ENCODE measurements at places on chromosomes 1 and 21.

- DNase-seq = no peak
Observed at GRCh38 chr1:234968451-234968850, 160.2 kb downstream of the TOMM20 start.

DNA sequence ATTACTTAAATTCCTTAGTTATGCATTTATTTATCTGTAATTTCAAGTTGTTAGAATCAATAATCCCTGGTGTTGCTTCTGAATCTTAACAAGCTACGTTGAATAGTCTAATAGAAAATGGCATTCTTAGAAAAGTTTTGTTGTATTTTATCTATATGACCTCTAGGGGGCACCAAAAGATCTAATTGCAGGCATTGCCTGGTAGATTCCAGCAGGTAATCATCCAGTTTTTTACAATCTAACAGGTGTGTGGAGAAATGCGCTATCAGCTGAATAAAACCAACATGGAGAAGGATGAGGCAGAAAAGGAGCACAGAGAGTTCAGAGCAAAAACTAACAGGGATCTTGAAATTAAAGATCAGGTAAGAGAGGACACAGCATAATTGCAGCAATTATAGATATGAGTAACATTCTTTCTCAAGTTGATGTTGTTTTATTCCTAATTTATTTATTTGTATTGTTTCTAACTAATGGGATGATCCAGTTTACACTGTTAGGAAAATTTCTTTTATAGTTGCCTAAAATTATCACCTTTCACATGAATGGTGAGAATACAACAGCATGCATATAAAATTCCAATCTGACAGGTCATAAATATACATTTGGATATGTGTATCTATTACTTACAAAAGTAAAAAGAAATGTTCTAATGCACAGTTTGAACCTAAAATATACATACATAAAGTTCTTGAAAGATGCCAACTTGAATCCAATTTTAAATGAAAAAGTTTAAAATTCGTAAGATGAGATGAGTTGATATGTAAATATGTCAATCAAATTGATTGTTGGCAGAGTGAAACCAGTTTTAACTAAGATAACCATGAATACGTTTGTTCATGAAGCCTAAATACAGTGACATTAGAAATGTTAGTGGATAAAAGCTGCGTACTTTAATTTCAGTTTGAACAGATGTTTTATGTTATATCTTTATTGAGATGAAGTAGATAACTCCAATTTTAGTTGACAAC is 88.4 kb downstream of the SDCCAG8 start:
- DNase-seq = no peak

- no peak for DNase-seq
Observed at GRCh38 chr1:11499601-11500331, 20.8 kb downstream of the DISP3 start.

DNA sequence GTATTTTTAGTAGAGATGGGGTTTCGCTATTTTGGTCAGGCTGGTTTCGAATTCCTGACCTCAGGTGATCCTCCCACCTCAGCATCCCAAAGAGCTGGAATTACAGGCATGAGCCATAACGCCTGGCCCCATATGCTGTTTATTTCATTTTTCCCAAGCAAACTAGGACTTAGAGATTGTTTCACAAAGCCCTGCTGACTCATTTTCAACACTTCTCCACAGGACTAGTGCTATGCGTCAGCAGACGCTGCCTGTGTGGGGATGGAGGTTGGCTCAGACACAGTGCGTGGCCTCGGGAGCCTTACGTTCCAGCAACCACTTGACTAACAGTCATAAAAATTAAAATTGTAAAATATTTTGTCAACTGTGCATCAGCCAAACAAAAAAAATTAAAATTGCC is 22.7 kb downstream of the PKNOX1 start:
- DNase-seq = no peak

GRCh38 chr1:154661110-154661509 is 53.1 kb upstream of the ADAR start:
- no peak for DNase-seq

GRCh38 chr1:205351984-205352713 is 4.6 kb downstream of the KLHDC8A start:
- no peak for DNase-seq

DNA sequence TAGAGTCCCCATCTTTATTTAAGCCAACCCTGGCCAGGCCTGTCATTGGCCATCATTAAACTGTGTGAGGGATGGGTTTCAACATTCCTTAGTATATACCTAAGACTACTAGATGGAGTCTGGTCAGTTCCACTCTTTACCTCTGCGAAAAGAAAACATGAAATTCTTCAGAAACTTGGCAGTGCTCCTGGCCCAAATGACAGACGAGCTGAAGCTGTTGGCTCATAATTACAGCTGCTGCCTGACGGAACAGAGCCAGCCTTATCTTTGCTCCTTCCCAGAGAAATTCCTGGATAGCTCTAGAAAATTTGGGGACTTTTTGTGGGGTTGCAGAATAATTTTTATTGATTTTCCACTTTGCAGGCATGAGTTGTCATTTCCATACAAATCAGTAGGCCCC is 30.4 kb downstream of the NPHS2 start:
- no peak for DNase-seq

DNA sequence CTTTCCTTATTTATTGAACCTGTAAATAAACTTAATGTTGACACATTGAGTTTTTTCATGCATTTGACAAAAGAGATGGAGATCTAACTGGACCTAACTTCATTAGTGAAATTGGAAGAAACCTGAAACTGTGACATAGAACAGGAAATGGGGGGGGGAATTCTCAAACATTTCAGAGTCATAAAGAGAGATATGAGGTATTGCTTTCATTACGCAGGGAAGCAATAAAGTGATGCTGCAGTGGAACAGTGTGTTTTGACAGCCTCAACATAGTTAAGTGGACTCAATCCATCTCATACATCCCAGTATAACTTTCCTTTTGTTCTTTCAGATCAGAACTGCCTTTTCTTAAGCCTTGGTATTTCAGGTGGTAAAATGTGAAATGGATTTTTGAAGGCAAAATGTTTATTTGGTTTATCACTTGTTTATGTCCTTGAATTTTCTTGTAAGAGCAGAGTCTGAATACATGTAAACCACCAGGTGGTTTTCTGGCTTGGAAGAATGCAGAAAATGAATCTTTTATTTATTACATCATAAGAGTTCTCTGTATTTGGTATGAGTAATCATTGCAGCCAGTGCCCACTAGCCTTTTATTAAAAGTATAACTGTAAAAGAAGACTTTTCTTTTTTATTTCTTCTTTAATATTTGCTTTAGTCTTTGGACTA is 132.5 kb downstream of the ZNF326 start:
- no peak for DNase-seq

DNA sequence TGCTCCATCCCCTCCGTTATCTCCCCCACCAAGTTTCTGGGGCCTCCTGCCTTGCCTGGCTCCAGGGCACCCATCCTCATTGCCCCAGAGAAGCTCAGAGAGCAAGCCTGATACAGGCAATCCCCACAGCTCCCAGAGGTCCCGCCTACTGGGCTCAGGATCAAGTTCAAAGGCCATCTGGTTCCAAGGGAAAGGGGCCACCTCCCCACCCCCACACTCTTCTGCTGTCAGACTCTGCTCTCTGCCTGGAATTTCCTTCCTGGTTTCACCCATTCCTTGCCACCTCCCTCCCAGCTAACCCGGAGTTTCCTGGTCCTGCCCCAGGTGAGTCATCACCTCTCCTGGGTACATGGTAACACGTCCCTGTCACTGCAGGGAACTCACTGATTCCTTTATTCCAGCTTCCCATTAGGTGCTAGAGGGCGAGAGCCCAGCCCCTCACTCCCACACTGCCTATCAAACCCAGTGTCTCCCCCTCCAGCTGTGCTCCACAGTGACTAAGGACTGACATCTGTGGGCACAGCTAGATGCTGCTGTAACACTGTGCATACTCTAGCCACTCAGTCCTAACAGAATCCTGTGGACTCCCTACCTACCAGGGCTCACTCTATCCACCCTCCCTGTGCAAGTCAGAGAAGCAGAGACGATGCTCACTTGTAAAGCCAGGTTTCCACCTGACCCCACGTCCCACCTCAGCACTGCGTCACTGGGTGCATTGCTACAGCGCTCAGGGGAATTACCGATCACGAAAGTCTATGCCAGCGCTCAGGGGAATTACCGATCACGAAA is 21.8 kb downstream of the RSPH1 start:
- DNase-seq = no peak

GRCh38 chr1:18001725-18002124 is 105.9 kb upstream of the IGSF21 start:
- DNase-seq = no peak

DNA sequence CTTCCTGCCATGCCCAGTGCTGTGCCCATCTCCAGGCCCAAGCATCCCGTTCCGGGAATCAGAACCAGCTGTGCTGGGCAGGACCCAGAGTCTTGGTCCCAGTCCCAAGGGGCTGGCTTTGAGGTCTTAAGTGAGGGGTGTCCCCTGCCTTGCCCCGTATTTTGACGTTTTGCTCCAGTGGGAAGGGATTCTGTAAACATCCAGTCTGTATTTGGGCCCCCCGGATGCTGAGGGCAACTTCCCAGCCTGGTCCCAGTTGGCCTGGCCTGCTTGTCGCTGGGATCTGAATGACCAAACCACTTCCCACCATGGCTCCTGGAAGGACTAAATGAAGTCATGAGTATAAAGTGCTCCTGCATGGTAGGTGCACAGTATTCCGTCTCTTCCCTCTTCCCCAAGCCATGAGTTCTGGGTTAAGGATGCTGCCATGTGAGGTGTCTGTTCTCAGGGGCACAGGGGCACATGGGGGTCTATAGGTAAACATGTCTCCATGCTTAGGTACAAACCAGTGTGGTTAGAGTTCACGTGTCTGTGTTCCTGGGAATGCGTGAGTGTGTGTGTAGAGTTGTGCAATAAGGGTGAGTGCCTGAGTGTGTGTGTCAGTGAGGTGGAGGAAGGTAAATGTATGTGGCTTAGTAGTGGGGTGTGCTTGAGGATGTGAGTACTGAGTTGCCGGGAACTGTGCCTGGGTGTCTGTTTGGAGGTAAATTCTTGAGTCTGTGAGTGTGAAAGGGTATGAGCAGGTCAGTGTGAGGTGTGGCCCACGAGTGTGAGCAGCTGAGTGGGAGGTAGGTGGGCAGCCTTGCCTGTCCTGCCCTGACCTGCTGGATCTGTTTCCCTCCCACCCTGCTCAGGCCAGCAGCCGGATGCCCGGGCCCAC is 1.5 kb downstream of the B4GALT2 start:
- DNase-seq = no peak

GRCh38 chr1:228376651-228377631 is 29.7 kb downstream of the TRIM11 start:
- no peak for DNase-seq

DNA sequence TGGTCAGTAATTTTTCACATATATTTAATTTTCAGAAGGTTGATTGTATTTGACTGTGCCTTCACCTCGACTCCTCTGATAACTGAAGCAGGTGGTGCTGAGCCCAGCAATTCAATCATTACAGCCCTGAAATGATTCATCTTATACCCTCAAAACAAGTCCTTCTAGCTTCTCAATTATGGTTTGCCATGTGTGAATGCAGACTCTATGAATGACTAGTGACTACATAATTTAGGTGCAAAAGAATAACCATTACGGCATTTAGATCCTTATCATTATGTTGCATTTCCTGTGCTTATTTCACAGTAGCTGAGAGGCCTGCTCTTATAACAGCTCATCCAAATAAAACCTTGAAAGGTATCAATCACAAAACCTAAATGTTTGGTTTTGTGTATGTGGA is 54.0 kb upstream of the COL11A1 start:
- no peak for DNase-seq

DNA sequence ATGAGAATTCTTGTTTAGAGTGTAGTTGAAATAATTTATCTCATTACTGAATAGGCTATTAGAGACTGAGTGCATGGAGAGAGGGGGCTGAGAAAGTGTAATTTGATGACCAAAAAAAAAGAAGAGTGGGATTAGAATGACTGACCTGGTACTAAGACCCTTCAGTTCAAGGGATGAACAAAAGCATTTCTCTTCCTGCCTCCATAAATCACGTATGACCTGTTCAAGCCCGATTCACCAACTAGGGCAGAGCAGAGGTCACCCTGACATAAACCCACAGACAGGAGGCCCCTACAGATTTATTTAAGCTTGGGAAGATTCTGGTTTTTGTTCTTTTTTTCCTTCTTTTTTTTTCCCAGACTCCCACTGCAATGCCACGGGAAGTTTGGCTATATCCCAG is 123.7 kb upstream of the COP1 start:
- DNase-seq = no peak

GRCh38 chr1:15468145-15468544 is 7.8 kb upstream of the CELA2B start:
- no peak for DNase-seq

DNA sequence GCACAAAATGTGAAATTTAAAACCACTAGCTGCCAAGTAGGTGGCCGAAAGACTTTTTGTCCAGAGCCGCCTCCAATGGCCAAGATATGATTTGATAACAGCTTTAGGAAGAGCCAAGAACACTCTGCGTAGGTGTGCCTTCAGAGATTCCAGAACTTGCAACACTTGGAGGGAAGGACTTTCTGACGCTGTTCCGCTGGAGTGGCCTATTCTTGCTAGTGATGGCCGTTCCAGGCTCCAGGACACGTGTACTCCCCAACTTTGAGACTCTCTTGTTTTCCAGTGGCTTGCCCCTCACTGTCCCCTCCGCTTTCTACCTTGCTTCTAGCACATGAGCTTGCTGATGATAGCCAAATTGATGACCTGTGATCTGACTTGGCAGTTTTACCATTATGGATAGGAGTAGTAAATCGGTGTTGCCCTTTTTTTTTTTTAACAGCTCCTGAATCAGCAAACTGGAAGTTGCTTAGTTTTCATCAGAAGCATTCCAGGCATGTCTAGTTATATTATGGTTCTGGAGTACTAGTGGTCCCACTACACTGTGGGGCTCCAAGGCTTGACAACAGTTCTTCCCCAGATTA is 1.0 kb downstream of the PRDX6 start:
- no peak for DNase-seq

GRCh38 chr1:68269637-68270430 is 37.5 kb upstream of the WLS start:
- DNase-seq = no peak

DNA sequence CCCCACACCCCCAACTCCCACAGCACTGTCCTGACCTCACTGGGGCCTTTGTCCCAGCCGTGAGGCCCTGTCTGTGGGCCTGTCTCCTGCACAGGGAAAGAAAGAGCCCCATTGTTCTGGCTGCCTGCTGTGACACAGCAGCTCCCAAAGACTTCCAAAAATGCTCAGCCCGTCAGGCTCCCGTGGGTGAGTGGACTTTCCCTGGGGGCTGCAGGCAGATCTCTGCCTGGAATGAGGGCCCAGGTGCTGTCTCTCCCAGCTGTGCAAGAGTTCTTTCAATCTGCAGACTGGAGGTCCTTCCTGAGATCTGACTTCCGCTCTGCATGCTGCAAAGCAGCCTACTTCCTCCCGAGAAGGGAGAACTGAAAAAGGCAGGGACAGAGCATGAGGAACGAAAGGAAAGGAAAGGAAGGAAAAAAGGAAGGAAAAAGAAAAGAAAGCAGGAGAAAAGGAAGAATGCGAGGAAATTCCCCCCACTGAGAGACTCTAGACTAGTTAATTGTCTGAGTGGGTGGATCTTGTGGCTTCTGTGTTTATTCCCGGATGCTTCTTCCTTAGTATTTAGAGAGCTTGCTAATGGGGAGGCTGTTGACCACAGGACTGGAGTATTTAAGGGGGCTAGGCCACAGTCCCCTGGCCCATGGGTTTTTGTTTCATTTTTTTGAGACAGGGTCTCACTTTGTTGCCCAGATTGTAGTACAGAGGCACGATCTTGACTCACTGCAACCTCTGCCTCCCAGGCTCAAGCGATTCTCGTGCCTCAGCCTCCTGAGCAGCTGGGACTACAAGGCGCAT is 15.0 kb downstream of the NES start:
- no peak for DNase-seq

- no peak for DNase-seq
Observed at GRCh38 chr1:154288661-154289060, 16.2 kb downstream of the HAX1 start.

- DNase-seq = peak; percentile 64
Observed at GRCh38 chr1:6245086-6245868, 1.3 kb downstream of the HES3 start.

All from stimulated activated CD4-positive, alpha-beta T cell treated with anti-CD3 and anti-CD28 coated beads, Interleukin-1b, Interleukin-23, amount 100 ng/mL, for 1 hour (primary cell).